ENCODE measurements at places on chromosomes 12 and 14.

- no peak for DNase-seq
Measured at GRCh38 chr14:30608533-30609006, 13.5 kb upstream of the SCFD1 start.

DNA sequence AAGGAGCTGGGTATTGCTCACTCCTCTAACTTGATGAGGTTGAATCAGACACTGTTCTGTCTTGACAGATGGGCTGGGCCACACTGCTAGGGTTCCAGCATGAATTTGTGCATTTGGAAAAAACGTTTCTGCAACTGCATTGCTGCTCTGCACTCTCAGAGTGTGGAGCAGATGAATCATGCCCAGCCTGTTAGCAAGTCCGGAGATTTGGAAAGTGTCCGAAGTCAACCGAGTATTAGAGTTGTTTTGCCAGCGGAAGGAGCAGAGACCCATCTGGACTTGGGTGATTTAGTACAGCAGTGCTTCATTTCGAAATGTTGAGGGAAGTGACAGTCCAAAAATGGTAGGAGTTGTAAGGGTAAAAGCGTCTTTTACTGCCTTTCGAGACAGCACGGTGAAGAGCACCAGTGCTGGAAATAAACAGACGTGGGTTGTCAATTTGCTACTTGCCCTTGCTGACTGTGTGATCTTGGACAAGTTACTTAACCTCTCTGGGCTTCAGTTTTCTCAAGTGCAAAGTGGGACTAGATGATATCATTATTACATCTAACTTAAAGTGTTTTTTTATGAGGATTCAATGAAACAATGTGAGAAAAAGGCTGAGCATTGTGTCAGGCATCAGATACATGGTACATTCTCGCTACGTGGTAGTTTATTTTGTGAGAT, 139.5 kb downstream of the CHST11 start:
- no peak for DNase-seq

- DNase-seq, result no peak
Measured at GRCh38 chr12:19630536-19630935, 191.2 kb downstream of the AEBP2 start.

GRCh38 chr12:95976416-95976832, 19.7 kb downstream of the HAL start:
- DNase-seq, result no peak

GRCh38 chr14:52042371-52043289, 26.2 kb downstream of the NID2 start:
- DNase-seq, result no peak

DNA sequence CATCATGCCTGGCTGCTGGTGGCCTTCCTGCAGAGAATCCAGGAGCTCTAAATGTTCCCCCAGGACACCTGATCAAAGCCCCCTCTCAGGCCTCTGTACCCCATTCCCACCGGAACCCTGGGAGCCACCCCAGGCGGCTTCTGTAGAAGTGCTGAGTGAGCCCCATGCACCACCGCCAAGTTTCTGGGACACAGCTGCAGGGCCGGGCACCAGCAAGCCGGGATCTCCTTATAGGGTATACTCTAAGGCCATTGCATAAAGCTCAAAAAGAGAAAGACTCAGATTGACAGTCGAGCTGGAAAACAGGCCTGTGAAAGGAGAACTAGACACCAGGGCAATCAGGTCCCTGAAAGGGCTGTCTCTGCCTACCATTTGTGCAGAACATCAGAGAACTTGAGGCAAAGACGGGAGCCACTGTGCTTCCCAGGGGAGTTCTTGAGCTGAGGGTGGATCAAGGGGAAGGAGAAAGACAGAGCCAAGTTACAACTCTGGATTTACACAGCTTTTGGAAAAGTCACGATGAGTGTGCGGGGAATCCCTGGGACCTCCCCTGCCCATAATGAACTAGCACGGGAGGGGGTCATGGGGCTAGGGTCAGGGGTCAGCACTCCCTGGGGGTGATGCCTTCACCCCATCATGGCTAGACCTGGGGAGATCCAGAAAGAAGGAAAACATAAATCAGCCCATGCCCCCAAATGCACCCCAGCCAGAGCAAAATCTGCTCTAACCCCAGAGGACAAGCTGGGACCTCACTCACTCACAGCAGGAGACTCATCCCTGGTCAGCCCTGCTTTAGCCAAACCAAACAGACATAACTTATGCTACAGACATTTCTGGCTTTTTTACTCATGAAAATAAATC, 51.1 kb downstream of the ITPK1 start:
- no peak for DNase-seq

DNA sequence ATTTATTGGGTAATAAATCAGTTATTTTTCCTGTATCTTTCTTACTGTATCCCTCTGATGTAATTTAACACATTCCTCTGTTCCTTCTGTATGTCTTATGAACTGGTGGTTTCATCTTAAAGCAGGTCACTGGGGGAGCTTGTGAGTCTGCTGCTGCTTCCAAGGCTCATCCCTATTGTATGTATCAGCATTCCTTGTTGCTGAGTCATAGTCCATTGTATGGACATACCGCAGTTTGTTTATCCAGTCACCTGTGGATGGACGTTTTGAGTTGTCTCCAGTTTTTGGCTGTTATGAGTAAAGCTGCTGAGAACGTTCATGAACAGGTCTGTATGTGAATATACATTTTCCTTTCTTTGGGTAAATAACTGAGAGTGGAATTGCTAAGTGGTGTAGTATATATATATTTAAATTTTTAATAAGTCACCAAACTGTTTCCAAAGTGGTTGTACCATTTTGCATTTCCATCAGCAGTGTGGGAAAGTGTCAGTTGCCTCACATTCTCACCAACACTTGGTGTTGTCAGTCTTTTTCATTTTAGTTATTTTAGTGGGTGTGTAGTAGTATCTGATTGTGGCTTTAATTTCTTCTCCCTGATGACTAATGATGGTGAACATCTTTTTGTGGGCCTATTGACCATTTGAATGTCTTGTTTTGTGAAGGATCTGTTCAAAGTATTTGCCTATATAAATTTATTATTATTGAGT, 82.7 kb downstream of the BEGAIN start:
- no peak for DNase-seq

DNA sequence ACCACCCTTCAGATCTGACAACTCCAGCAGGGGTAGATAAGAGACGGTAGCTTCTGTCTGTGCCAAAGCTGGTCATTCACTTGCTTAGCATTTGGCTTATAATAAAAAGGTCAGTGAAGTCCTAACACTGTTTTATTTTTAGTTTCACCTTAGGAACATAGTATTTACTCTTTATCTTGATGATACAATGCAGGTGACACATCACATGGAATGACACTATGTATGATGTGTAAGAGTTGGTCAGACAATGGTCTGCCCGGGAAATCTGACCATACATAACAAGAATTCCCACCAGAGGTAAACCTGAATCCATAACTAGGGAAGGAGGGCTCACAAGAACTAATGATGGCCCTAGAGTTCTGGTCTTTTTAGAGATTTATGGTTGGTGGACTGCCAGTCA, 66.6 kb downstream of the IFNG start:
- DNase-seq, result no peak

DNA sequence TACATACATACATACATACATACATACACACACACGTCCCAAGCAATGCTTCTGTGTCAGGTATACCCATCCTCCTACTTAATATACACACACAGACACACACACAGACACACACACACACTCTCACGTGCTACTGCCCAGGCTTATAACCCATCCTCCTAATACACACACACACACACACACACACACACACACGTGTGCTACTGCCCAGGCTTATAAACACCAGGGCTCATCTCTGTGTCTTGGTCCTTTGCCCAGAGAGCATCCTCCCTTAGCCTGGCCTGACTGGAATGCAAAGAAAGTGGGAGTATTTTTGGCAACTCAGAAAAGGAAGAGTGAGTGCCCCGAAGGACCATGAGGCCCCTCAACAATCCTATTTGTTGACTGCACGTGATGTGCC, 129.0 kb downstream of the RBM19 start:
- DNase-seq, result no peak

GRCh38 chr14:50013198-50013918, 103.0 kb downstream of the VCPKMT start:
- DNase-seq, result no peak

DNA sequence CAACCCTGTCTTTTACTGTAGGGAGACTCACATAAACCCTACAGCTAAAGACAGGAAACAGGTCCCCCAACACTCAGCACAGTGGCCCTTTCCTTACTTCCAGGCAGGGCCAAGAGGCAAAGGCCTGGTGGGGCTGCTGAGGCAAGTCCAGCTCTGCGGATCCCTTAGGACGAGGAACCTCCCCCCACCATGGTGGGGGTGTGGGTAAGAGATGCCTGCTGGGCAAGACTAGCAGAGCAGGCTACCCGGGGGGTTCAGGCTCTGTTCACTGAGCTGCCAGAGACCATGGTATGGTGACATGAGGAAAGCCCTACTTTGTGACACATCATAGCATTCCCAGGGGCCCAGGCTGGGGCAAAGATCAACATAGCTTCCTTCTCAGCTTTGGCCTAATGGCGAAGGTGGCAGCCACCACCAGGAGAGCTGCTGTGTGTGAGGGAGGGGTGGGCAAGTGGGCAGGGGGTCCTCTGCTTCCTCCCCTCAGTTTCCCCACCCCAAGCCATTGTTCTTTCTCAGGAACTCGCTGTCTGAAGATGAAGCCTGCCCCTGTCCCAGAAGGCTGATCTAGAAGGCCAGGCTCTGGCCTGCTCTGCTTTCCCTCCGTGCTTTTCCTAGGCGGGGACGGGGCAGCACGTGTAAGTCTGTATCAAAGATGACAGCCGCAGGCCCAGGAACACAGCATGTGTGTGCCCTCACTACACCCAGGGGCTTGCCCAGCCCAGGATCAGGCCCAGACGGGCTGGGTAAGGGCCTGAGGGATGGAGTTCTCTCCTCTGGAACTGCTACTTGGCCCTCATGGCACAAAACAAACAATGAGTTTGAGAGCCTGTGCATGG, 10.1 kb upstream of the TINF2 start:
- no peak for DNase-seq

DNA sequence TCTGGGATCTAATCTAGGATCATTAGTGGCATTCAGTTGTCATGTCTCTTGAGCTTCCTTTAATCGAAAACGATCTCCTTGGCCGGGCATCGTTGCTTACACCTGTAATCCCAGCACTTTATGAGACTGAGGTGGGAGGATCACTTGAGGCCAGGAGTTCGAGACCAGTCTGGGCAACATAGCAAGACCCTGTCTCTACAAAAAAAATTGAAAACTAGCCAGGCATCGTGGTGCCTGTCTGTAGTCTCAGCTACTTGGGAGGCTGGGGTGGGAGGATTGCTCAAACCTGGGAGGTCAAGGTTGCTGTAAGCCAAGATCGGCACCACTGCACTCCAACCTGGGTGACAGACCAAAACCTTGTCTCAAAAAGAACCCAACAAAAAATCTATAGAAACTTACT, 9.0 kb downstream of the PUS1 start:
- DNase-seq, result no peak

DNA sequence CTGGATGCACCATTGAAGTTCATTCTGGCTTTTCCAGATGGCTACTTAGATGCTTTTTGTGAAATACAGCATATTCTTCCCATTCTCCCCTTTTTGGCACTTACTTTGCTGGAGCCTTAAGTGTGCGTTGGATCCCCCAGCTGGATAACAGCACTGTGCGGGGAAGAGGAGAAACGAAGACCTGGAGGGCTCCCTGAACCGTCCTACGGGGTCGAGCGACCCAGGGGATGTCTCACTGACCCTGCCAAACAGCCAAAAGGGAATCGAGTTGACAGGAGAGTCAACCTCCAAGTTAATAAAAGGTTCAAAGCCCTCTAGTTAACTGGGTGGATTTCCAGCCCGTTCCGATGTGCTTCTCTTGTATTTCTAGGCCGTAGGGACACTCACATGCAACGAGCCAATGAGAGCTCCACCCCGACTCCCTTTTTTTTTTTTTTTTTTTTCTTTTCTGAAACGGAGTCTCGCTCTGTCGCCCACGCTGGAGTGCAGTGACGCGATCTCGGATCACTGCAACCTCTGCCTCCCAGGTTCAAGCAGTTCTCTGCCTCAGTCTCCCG, 1.0 kb upstream of the CAMKK2 start:
- DNase-seq, result no peak

DNA sequence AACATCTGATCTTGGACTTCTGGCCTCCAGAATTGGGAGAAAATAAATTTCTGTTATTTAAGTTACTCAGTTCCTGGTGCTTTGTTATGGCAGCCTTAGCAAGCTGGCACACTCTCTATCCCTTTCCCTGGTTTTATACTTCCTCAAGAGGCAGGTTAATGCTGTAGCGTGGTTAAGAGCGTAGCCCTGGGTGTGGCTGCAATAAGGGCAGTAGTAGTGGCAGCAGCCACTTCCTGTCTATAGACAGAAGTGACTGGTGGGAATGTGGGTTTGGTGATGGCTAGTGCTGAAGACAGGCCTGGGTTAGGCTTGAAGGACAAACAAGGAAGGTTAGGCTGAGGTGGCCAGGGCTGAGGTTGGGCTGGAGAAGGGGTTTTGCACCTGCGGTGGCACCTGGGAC, 3.6 kb upstream of the LGALS3 start:
- DNase-seq, result no peak

- no peak for DNase-seq
Measured at GRCh38 chr12:46214668-46215436, 54.0 kb downstream of the SLC38A1 start.

DNA sequence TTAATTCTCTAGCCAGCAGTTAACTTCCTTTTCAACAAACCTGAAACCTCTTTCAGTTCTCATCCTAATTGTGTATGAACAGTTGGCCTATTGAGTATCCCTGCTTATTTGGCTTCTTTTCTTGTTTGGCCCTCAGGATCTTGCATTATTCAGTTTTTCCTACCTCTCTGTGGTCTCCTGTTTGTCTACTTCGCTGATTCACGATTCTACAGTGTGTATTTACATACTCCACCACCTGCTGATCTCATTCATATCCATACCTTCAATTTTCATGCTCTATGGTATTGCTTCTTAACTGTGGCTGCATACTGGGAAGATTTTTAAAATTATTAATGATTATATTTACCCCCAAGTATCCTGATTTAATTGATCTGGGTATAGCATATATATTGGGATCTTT, 56.4 kb downstream of the RASSF9 start:
- no peak for DNase-seq

GRCh38 chr12:124392271-124392666, 97.4 kb downstream of the RFLNA start:
- DNase-seq, result no peak

DNA sequence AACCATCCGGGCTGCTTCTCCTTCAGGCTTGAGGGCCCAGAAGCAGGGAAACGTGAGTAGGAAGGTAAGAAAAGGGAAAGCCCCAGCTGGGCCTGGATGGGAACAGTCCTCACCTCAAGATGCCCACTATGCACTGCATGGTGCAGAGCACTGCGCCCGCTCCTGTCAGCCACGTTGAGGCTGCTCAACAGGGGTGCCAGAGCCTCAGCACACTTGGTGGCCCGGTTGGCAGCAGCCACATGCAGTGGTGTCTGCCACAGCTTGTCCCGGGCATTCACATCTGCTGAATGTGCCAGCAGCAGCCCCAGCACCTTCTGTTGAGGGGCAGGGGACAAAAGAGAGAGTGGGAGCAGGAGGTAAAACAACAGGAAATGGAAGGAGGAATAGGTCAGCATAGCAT, 2.5 kb downstream of the ANKRD52 start:
- DNase-seq, result no peak

DNA sequence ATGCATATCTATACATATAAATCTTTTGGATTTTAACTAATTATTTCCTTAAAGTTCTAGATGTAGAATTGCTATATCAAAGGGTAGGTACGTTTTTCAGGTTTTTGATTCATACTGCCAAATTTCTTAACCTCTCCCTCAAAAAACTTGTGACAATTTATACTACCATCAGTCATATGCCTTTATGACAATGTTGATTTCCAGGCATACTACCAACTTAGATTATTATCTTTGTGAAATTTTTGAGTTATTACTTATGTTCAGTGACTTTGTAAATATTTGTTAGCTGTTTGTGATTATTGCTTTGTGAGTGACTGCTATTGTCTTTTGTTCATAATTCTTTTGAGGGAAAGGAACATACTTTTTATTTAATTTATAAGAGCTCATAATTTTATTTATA, 107.0 kb downstream of the SLC38A6 start:
- no peak for DNase-seq
